ENCODE measurements at places on chromosomes 6 and 20.

GRCh38 chr6:31087494-31088089 lies 24.8 kb downstream of the C6orf15 start:
- peak; percentile 91 for DNase-seq

DNA sequence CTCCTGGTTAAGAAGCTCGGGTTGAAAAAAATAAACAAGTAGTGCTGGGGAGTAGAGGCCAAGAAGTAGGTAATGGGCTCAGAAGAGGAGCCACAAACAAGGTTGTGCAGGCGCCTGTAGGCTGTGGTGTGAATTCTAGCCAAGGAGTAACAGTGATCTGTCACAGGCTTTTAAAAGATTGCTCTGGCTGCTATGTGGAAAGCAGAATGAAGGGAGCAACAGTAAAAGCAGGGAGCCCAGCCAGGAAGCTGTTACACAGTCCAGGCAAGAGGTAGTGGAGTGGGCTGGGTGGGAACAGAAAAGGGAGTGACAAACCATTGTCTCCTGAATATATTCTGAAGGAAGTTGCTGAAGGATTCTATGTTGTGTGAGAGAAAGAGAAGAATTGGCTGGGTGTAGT lies 2.0 kb downstream of the HFE start:
- DNase-seq, result no peak

- DNase-seq, result no peak
Measured at GRCh38 chr6:134323294-134323693, 5.4 kb upstream of the SGK1 start.

GRCh38 chr20:44470327-44470726 lies 5.3 kb upstream of the TTPAL start:
- no peak for DNase-seq

- no peak for DNase-seq
Measured at GRCh38 chr20:56855708-56856107, 226.6 kb downstream of the TFAP2C start.

- DNase-seq, result no peak
Measured at GRCh38 chr20:62806383-62807050, 1.9 kb downstream of the OGFR start.

DNA sequence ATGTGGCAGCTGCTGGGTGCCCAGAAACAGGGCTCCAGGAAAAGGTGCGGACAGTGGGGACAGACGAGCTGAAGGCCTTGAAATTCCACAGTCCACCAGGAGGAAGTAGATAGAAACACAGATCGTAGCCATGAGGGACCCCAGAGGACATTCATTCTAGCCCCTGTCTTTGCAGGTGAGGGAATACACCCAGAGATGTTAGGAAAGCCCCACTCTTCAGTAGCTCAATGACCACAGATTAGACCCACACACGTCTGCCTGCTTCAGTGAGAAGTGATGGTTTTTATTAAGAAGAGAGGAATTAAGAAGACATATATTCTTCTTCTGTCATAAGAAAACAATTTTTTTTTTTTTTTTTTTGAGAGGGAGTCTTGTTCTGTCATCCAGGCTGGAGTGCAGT lies 123.0 kb downstream of the MAP3K7 start:
- no peak for DNase-seq

- DNase-seq, result no peak
Measured at GRCh38 chr6:43740321-43740960, 29.6 kb upstream of the VEGFA start.

DNA sequence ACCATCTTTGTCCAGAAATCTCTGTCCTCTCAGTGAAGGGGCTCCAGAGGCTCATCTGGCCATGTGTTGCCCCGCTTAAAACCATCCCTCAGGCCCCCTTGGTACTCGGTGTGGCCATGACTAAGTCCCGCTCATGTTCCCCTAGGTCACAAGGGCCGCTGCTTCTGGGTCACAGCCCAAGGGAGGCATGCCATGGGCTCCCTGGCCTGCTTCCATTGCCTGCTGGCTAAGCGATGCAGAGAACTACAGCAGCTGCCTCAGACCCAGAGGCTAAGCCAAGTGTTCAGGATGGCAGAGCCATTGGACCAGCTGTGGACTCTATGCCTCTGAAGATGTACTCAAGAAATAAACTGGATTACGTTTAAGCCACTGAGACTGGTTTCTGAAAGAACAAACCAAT lies 95.5 kb downstream of the ZFP64 start:
- DNase-seq, result no peak

DNA sequence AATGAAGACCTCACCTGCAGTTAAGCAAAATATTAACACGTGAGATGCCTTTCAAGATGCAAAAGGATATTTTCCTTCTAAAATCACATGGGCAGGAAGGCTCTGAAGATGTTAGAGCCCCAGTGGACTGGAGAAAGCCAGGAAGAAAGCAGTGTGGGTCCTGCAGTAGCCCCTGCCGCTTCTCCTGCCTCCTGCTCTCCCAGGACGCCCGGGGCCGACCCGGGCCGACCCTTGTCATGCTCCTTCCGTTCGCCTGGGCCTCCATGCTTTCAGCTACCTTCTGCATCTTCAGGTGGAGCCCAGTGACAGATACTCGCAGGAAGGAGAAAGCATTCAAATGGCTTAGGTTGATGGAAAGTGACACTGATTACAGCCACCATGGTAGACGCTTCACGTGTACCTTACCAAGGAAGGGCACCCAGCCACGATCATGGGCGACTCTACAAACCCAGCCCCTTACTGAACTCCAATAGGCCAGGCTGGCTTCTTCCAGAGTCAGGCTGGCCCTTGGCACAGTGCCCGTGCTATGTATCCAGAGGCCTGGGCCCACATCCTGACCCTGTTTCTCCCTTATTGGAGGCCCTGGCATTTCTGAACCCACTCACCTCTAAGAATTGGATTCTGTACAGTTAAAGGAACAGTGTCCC lies 69.0 kb downstream of the TCP11 start:
- no peak for DNase-seq
